Placental pericyte (primary cell): ENCODE measurements at places on chromosomes 6 and 20. TPM values are rescaled to one million over a fixed set of nuclear protein-coding genes. Genes with fewer than 3 reads are reported as not detected.

GLP1R gene
- total RNA-seq = not detected in 2 replicates

TGM3 gene
- not detected in 2 replicates for total RNA-seq

PPIL6 gene
- 1.8 and 2.6 TPM in 2 replicates for total RNA-seq

KCNS1 gene
- 0.14 and 0.44 TPM in 2 replicates for total RNA-seq

ENPP3 gene
- under 0.01 and 0.29 TPM in 2 replicates for total RNA-seq

ESF1 gene
- total RNA-seq = 9.3 and 12.7 TPM in 2 replicates

HDDC2 gene
- total RNA-seq = 47.2 and 50.1 TPM in 2 replicates

ZSCAN16 gene
- 1.7 and 2.2 TPM in 2 replicates for total RNA-seq

HLA-DQB1 gene
- 0.43 TPM in 1 of 2 replicates, not detected in the other for total RNA-seq

EYS gene
- under 0.01 TPM in 2 replicates for total RNA-seq

TAAR9 gene
- total RNA-seq = not detected in 2 replicates

CNKSR3 gene
- total RNA-seq = 3.1 and 7.4 TPM in 2 replicates
